ENCODE measurements at places on chromosomes 6 and 20. TPM values are rescaled to one million over a fixed set of nuclear protein-coding genes. Genes with fewer than 3 reads are reported as not detected.

The PRKN gene
- total RNA-seq = 8.4 TPM

The C6orf141 gene
- 7.8 TPM for total RNA-seq

The CLDN20 gene
- total RNA-seq = not detected

The WFDC2 gene
- total RNA-seq = not detected

The PLA2G7 gene
- not detected for total RNA-seq

The NMBR gene
- total RNA-seq = 0.23 TPM

The C20orf144 gene
- not detected for total RNA-seq

The SSR1 gene
- 36.8 TPM for total RNA-seq

Data from gastrocnemius medialis (tissue), 4 donors.